Mammary epithelial cell (primary cell): ENCODE measurements at places on chromosomes 7 and 10. TPM values are rescaled to one million over a fixed set of nuclear protein-coding genes. Genes with fewer than 3 reads are reported as not detected.

The FUOM gene
- total RNA-seq: 17.5 TPM

The GATA3 gene
- total RNA-seq: 20.6 and 20.8 TPM in 2 replicates

The DNAJB9 gene
- total RNA-seq: 47.0 TPM

The NAT16 gene
- not detected for total RNA-seq

The C7orf25 gene
- total RNA-seq: 7.3 and 8.2 TPM in 2 replicates

The IGFBP3 gene
- total RNA-seq: 8.0 TPM

The WDR86 gene
- total RNA-seq: not detected in 2 replicates

The SEPTIN14 gene
- total RNA-seq: not detected

The HMX2 gene
- total RNA-seq: not detected in 2 replicates

The IL15RA gene
- 2.2 TPM for total RNA-seq

The NEBL gene
- total RNA-seq: 11.7 TPM

The FAM13C gene
- total RNA-seq: 0.80 and 2.1 TPM in 2 replicates

The ADCY1 gene
- 3.5 TPM for total RNA-seq

The SPDYE11 gene
- not detected in 2 replicates for total RNA-seq

The FBXW4 gene
- total RNA-seq: 34.7 TPM

The ZNF485 gene
- 5.0 TPM for total RNA-seq

The PDIA4 gene
- total RNA-seq: 175 and 183 TPM in 2 replicates

The SPDYE16 gene
- total RNA-seq: not detected in 2 replicates

The ACHE gene
- 0.14 and 0.40 TPM in 2 replicates for total RNA-seq

The CH25H gene
- total RNA-seq: not detected in 2 replicates

The ADARB2 gene
- total RNA-seq: not detected in 2 replicates

The AKR1C8 gene
- not detected in 2 replicates for total RNA-seq

The AFAP1L2 gene
- total RNA-seq: 50.3 and 63.9 TPM in 2 replicates

The LIPJ gene
- total RNA-seq: not detected in 2 replicates

The KLHL7 gene
- total RNA-seq: 39.2 TPM

The SLC39A12 gene
- total RNA-seq: not detected

The LIPK gene
- total RNA-seq: not detected

The NKX1-2 gene
- 4.4 and 6.1 TPM in 2 replicates for total RNA-seq

The TBC1D12 gene
- 7.4 and 7.6 TPM in 2 replicates for total RNA-seq

The CHN2 gene
- total RNA-seq: not detected

The CHAT gene
- total RNA-seq: not detected

The CYP26A1 gene
- not detected for total RNA-seq

The ANLN gene
- total RNA-seq: 35.0 and 113 TPM in 2 replicates

The FOXI2 gene
- not detected in 2 replicates for total RNA-seq

The KCNMA1 gene
- 45.9 and 46.4 TPM in 2 replicates for total RNA-seq

The CCZ1 gene
- 64.8 and 78.7 TPM in 2 replicates for total RNA-seq

The TAS2R4 gene
- 1.6 and 2.2 TPM in 2 replicates for total RNA-seq

The AGMO gene
- not detected for total RNA-seq

The NEURL1 gene
- 0.50 TPM for total RNA-seq

The HPSE2 gene
- total RNA-seq: not detected

The CFTR gene
- 0.50 TPM for total RNA-seq

The AMZ1 gene
- total RNA-seq: 0.42 TPM in 1 of 2 replicates, not detected in the other

The PON3 gene
- 0.50 TPM for total RNA-seq

The KLF14 gene
- not detected in 2 replicates for total RNA-seq

The HOXA7 gene
- total RNA-seq: 2.3 TPM

The RELN gene
- total RNA-seq: 0.50 TPM

The ATP5MK gene
- total RNA-seq: 152 TPM

The SERPINE1 gene
- 429 TPM for total RNA-seq

The PTF1A gene
- not detected in 2 replicates for total RNA-seq

The TMEM26 gene
- not detected in 2 replicates for total RNA-seq

The FLNC gene
- total RNA-seq: 1.9 and 4.2 TPM in 2 replicates

The FZD1 gene
- 17.7 TPM for total RNA-seq

The TUBAL3 gene
- total RNA-seq: 0.17 TPM

The PPP1R17 gene
- not detected for total RNA-seq
